ENCODE measurements at places on chromosomes 11 and 22. TPM values are rescaled to one million over a fixed set of nuclear protein-coding genes. Genes with fewer than 3 reads are reported as not detected.
A peak's percentile ranks its signal among the peaks of the same experiment; 100 is the strongest.

DNA sequence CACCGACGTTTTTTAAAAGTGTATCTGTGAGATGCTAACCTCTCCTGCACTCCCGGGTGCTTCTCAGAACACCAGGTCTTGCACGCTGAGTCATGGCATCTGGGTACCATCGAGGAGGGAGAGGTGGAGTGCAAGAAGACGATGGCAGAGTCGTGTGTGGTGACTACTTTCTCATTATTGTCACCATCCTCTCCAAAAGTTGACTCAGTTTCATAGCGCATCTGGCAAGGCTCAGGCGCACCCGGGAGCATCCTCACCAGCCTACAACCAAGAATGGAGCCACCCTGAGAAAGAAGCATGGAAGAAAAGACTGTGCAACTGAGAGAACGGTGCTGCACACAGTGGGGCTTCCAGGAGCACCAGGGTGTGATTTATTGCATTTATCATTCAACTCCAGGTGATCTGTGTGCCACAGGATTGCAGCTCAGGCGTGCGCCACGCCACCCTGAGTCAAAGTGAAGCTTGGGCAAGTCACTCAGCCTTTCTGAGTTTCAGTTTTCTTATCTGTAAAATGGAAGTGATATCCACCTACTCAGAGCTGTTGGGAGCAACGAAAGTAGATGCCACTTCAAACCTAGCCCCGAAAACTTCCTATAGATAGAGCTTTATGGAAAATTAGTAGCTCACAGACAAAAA lies 65.4 kb downstream of the LINC01488 start:
- no peak for DNase-seq

GRCh38 chr22:40659166-40659565 lies 20.1 kb upstream of the MCHR1 start:
- no peak for DNase-seq

The OR8A1 gene
- total RNA-seq = not detected

DNA sequence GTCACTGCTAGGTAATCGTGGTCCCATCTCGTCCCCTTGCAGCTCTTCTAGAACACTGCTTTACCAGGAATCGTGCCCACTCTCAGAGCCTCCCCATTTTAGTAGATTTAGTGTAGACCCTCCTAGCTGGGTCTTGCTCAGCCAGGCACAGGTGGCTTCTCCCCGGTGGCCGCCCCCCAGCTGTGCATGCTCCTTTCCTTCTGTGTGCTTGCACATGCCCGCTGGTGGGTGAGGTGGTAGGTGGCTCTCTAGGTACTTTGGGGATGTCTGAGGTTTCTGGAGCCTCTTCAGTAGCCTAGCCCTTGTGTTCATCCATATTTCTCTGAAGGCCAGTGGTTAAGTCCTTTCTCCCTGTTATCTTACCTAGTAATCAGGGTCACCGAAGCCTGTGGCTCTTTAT lies 5.6 kb downstream of the TUB start:
- DNase-seq = no peak

DNA sequence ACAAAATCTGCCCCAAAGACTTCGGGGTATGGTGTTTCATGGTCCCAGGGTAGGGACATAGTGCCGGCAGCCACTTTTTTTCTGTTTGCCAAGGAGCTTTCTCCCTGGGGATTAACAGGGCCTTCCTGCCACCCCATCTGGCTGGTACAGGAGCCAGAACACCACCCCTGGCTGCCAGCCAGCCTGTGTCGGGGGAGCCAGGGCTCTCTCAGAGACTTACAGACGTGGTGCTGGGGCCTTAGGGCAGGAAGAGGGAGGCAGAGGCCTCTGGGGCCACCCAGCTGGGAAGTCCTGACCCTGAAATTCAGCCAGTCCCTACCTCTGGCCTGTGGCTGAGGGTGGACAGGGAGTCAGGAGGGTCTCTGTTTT lies 52.4 kb upstream of the CDON start:
- DNase-seq = no peak

GRCh38 chr22:46609175-46609690 lies 11.0 kb upstream of the GRAMD4 start:
- no peak for DNase-seq

The GANAB gene
- total RNA-seq = 221 TPM

GRCh38 chr11:762421-763072 lies 14.7 kb downstream of the GATD1 start:
- DNase-seq = peak; percentile 75

The GAL gene
- total RNA-seq = not detected

GRCh38 chr11:120314861-120315260 lies 10.2 kb upstream of the TLCD5 start:
- DNase-seq = no peak

The ZC3H12C gene
- total RNA-seq = 6.3 TPM

GRCh38 chr11:32162351-32162750 lies 71.5 kb downstream of the RCN1 start:
- no peak for DNase-seq

GRCh38 chr22:44702479-44703198 lies 635 bp downstream of the PRR5 start:
- DNase-seq = no peak

- DNase-seq = no peak
Observed at GRCh38 chr11:62962391-62962790, 22.4 kb downstream of the SLC22A6 start.

The GGTLC3 gene
- not detected for total RNA-seq

DNA sequence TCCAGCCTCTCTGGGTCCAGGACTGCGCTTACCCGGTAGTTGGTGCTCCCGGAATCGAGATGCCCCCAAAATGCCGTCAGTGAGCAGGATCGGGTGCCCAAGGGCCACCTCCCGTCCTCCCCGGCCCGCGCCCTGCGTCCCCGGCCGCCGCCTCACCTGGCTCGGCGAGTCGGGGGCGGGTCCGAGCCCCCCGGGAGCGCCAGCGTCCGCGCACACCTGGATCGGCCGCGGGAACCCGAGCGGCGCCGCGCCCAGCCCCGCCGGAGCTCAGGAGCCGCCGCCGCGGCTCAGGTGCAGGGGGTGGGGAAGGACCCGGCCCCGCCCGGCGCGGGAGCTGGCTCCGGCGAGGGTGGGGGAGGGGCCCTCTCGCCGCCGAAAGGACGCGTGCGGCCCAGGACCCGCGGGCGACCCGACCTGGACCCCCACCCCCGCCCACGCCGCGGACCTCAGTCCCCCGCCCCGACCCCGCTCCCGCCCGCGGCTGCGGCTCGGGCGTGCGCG lies at the start of gene SHANK2:
SHANK2 (minus strand) TSS at position 309 of the 501 bp plus-strand sequence. CDS start 105,251 bp downstream, outside the sequence.
- DNase-seq = no peak

The TRIM51 gene
- not detected for total RNA-seq
